ENCODE measurements at places on chromosomes 2 and 18.

DNA sequence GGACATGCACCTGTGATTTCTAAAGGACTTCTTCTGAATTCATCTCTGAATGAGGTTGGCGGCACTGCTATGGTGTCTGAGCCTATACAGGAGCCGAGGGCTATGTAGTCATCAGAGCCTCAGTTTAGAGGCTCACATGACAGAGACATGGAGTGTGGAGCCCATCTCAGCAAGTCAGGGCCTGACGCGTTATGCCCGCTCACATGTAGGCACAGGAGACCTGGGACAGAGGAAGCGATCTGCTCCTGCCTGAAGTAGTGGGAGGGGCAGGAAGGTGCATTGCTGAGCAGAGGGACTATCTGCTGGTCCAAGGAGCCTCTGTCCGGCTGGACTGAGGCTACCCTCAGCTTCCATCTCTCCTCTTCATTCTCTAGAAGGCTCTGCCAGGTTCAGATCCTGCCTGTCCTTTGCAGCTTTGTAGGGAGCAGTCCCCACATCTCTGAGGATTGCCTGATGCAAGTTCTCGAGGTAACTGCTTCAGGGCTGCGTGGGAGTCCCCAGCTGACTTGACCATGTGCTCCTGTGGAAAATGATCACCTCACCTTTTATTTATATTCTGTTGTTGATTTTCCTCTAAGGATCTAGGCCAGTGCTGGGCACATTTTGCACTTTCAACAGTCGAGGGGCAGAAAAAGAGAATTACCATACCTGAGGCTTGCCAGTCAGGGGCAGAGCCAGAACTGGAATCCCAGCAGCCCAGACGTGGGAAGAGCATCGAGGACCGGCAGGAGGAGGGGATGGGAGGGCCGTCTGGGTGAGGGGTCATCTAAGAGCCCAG is 16.6 kb downstream of the KLHL29 start:
- no peak for DNase-seq

GRCh38 chr2:230416061-230416721 is at the start of gene SP100:
SP100 (plus strand) TSS chr2:230416201; CDS start chr2:230416297, 96 bp downstream.
- no peak for DNase-seq

- no peak for DNase-seq
These were observed 37.5 kb downstream of the TBC1D8 start for GRCh38 chr2:101113441-101114267.

GRCh38 chr2:167857416-167857815 is 390.0 kb downstream of the STK39 start:
- no peak for DNase-seq

GRCh38 chr18:45688113-45688512 is 35.9 kb upstream of the SLC14A1 start:
- no peak for DNase-seq

DNA sequence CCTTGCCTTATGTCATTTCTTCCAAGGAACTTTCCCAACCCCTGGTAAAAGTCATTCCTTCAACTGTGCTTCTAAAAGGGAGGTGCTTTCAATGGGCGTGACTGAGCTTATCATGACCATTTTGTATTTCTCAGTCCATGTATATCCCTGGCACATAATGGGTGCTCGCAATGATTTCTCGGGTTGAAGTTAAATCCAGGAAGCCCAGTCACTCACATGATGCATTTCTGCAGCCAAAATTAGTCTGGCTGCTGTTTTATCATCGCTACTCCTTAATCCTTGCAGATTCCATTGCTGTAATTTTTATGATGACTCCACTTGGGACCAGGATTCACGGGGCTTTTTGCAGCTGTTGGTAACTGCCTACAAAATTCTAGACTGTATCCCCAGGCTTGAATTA is 25.9 kb upstream of the RFX8 start:
- DNase-seq: no peak

DNA sequence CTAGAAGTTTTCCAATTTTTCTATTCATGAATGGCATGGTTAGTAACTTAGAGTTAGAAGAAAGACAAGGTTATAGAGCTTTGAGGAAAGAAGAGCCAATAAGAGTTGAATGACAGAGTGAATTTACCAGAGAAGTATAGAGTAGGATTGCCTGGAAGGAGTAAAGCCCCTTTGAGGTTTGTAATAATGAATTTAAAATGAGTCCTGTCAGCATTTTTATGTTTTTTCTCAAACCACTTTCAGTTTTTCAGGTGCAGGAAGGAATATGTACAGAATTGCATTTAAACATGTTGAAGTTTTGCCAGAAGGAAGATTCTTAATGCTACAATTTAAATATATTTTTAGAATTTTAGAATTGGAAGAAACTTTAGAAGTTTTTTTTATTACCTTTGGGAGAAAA is 408.3 kb downstream of the DSC3 start:
- no peak for DNase-seq

- no peak for DNase-seq
These were observed 15.0 kb downstream of the ZBTB7C start for GRCh38 chr18:48394176-48394575.

DNA sequence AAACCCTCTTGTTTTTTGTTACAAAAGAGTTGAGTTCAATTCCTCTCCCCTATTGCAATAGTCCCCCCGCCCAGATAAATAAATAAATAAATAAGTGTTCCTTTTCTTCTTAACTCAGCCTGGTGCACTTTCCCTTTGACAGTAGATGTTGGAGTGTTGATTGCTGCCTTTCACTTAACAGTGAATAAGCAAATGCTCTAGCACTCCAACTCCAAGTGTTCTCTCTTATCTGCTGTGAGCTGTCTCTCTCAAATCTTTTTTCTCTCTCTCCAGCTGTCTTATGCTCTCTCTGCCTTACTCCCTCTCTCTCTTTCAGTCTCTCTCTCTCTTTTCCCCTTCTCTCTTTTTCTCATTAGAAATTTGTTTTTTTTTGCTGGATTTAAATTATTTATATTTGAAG is 216.7 kb downstream of the TMX3 start:
- no peak for DNase-seq
